Posterior vena cava (tissue), 2 donors: ENCODE measurements at places on chromosomes 2 and 18. TPM values are rescaled to one million over a fixed set of nuclear protein-coding genes. Genes with fewer than 3 reads are reported as not detected.

The CYS1 gene
- total RNA-seq: 9.1 TPM

The GPN1 gene
- 18.3 TPM for total RNA-seq

The POTEJ gene
- total RNA-seq: not detected

The ZNF521 gene
- total RNA-seq: 29.0 TPM

The MBP gene
- 41.6 TPM for total RNA-seq

The SCN9A gene
- 2.5 TPM for total RNA-seq

The PROM2 gene
- total RNA-seq: 2.2 TPM

The ABCG8 gene
- not detected for total RNA-seq

- no peak for DNase-seq
Measured at GRCh38 chr2:119352357-119352756, 14.3 kb downstream of the C2orf76 start.

- no peak for DNase-seq
Measured at GRCh38 chr18:50630895-50631294, 71.0 kb downstream of the MAPK4 start.

GRCh38 chr2:112658301-112658700 is 12.6 kb downstream of the SLC20A1 start:
- no peak for DNase-seq

DNA sequence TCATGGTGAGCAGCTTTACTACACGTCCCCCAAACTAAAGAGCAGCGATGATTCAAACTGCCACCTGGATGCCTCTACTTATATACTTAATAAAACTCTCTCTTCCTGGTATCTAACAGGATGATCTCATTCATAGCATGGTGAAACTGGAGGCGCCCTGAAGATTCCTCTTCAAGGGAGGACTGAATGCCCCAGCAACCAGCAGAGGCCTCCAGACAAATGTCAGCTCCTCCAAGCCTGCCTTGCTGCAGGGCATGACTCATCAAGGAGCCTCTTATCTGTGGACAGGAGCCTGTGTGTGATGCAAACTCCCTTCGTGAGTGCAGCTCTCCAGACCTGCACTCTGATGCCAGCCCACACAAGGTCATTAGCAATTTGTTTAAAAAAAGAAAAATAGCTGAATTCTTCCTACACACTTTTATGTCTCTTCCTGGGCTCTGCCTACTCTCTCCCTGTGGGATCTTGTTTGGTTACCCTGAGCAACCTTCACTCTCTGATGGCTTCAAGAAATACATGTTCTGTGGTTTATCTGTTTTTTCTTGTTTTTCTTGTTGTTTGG is 30.2 kb downstream of the LONRF2 start:
- no peak for DNase-seq

GRCh38 chr18:40469316-40469715 is 1485.7 kb upstream of the PIK3C3 start:
- no peak for DNase-seq

GRCh38 chr2:236113425-236113824 is 54.8 kb downstream of the GBX2 start:
- peak; percentile 58 for DNase-seq

DNA sequence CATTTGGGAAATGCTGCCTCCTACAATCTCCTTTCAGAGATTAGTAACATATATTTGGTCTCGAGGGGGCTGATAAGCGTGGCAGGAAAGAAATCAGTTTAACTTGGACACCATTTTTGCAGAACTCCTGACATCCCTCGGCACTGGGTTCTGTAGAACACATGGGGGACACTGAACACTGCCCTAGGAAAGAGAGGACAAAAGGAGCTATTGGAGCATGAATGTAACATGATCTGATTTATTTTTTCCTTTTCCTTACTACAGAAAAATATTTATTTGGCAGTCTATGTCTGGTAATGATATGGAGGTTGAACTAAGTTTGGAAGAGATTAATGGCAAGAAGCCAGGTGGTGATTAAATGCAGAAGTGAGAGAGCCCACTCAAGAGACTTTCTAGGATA is 153.8 kb downstream of the AFF3 start:
- DNase-seq: no peak

DNA sequence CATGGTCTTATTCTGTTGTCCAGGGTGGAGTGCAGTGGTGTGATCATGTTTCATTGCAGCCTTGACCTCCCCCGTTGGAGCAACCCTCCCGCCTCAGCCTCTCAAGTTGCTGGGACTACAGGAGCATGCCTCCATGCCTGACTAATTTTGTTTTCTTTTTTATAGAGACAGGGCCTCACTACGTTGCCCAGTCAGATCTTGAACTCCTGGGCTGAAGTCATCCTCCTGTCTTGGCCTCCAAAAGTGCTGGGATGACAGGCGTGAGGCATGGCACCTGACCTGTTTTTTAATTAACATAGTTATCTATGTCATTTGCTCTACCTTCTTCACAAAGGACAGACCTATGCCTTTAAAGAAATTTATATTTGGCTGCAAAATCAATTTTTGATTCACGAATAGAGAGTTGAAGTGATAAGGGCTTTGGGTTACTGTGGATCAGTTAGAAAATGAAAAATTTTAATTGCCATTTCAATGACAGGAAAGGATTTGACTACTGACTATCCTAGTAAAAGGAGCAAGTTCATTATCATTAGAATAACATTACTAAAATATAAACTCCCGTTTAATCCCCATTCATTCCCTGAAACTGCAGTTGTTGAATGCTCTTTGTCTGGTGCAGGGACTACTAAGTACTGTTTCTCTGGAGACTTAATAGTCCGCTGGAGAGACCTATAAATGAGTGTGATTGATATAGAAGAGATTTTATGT is 3.7 kb downstream of the RNF138 start:
- no peak for DNase-seq

DNA sequence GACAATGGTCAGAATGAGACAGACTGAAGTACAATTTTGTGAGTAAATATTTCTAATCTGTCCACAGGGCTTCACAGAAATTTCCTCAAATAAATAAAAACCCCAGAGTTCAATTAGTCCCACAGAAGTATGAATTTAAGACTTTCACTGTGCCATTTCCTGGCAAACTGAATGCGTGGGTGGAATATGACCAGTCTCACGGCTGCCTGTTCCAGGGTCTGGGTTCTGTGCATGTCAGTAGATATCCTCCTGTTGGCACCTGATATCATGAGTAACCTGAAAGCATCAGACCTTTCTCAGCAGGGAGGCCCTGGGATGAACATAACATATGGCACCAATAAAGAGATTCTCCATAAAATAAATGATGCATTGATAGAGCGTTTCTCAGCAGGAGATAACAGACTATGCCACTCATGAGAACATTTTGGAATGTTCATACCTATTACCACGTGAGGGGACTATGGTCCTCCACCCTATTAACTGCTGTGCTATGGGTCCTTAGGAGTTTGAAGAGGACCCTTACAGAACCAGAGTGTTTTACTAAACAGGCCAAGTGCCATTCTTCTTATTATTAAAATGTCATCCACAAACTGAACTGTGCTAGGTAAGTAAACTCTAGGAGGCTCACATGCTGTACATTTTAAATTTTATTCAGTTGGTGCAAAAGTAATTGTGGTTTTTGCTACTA is 10.6 kb upstream of the MALL start:
- no peak for DNase-seq

DNA sequence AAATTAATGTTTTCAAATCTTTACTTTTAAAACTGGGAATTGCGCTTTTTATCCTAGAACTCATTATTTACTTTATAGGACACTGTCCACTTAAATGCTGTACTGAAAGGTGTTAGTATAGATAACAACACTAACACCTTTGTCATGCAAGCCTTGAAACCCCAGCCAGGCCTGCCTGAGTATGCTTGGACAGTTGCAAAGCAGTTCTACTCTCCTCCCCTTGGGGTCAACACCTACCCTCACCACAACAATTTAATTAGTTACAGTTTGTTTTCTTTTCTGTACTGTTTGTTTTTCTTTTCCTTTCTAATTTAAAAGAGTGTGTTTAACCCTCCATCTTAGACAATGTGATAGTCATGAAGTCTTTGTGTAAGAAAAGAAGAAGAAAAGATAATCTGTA is 18.9 kb upstream of the FAM98A start:
- no peak for DNase-seq

DNA sequence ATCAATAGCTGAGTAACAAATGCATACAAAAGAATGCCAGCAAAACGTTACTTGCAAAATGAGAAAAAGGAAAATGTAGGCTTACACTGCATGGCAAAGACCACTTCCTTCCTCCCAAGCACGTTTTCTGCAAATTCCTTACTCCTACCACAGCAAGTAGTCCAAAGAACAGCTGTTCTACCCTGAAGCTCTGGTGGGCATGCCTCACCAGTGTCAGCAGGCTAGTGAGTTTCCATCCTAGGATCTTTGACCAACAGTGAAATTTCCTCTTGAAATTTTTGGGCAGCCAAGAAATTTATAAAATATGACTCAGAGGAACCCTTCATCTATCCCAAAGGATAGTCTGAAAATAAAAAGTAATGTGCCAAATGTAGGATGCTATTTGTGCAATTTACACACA is 123.9 kb downstream of the ZNF532 start:
- DNase-seq: no peak
